Smooth muscle cell of the brain vasculature (primary cell): ENCODE measurements at places on chromosomes 13 and 19.

- DNase-seq: no peak
These were observed 1445.9 kb downstream of the PCDH9 start for GRCh38 chr13:65784088-65784816.

DNA sequence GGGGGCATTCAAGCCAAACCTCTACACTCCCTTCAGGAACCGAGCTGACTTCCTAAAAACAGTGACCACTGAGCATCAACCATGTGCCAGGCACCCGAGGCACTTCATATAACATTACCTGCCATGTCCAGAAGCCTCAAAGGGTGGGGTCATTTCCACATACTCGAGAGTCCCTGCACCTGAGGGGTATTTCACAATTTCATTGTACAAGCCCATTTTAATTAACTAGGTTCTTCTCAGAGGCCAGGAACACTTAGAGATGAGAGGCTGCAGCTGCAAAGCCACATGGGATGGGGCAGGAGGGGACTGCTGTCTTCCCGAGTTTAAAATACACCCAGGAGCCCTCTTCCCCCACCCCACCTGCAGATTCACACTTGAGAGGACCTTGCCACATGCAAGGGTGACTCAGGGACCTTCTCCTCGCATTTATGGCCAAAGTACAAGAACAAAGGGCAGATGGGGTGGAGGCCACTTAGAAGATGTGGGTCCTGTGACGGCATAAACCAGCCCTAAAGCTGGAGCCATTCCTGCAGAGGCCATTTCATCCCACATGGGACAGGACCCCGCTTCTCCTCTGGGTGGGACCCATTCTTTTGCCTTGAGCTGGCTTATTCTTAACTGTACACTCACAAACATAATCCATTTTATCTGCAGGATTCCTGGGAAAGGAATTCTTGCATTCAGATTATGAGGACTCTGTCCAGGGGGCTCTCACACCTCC lies 43.9 kb downstream of the RAB20 start:
- DNase-seq: no peak

GRCh38 chr19:8456064-8456463 lies 11.3 kb downstream of the HNRNPM start:
- no peak for DNase-seq

GRCh38 chr19:15265214-15265849 lies 33.1 kb upstream of the EPHX3 start:
- DNase-seq: no peak

DNA sequence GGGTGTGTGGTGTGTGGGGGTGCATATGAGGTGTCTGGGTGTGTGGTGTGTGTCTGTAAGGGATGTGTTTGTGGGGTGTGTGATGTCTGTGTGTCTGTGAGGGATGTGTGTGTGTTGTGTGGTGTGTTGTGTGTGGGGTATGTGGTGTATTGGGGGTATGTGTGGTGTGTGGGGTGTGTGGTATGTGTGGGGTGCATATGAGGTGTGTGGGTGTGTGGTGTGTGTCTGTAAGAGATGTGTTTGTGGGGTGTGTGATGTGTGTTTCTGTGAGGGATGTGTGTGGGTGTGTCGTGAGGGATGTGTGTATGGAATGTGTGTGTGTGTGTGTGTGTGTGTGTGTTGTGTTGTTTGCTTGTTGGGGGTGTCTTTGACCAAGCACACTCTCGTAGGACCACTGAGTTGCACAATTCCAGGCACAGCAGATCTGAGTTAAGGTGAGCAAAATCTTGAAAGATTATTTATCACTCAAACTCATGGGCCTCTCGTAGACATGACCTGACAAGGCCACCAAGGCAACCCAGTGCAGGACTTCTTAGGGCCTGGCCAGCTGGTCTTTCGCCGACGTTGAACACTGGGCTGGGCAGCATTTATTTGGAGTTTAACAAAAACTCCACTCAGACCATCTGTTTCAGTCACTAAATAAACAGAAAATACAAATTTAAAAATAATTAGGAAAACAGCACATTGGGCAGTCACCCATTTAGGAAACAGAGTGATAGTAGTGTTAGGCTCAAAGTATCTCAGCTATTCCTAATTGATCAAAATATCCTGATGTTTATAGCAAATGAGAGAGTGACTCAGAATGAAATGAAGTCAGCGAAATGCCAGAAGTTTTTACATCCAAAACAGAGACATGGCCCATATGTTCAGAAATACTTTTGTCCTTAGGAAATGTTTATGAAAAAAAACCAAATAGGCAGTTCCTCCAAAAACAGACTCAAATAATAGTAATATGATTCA lies 301.1 kb downstream of the FGF9 start:
- no peak for DNase-seq

DNA sequence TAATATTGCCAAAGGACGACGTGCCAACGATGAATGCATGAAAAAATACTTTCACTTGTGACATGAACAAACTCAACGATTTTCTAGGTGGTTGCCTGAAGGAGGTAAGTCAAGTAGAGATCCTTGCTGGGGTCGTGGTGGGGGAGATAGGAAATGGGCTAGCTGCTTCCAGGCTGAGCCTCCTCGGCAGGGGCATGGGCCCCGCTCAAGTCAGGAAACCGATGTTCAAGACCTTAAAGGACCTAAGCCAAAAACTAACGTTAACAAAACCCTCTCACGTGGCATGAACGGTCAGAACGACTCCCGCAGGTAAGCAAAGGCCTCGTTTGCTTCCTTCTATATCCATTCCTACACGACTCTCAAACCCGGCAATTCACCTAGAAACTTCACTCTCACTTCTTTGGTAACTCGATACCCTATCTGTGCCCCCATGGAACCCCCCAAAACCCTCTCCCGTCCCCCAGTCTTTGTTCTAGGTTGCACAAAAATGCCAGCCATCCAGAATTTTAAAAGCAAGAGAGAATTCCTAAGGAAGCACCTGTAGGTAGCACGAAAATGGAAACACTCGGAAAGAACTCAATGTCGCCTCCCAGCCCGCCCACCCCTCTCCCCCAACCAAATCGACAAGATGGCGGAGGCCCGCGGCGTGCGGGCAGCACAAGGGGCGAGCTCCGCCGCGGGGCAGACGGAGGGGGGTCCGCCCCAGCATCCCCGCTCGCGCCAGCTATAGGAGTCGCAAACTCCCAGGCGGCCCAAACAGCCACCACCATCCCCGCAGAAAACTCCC lies 13.6 kb downstream of the ACP4 start:
- DNase-seq: no peak

DNA sequence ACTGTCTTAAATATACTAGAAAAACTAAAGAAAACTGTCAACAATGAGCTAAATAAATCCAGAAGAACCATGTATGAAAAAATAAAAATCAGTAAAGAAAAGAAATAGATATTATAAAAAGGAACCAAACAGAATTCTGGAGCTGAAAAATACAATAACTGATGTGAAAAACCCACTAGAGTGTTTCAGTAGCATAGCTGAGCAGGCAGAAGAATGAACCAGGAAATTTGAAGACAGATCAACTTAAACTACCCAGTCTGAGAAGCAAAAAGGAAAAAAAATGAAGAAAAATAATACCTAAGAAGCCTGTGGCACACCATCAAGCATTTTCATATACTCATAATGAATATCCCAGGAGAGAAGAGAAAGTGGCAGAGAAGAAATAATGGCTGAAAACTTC lies 240.1 kb upstream of the RXFP2 start:
- DNase-seq: no peak

- DNase-seq: no peak
These were observed 813.4 kb downstream of the SLITRK6 start for GRCh38 chr13:84985860-84986259.

- no peak for DNase-seq
These were observed 1.5 kb downstream of the ONECUT3 start for GRCh38 chr19:1754636-1755466.

GRCh38 chr19:47886010-47886559 lies at the start of gene SULT2A1:
TSS of gene SULT2A1 (minus strand) at chr19:47886315. CDS start at chr19:47886257, 58 bp downstream.
- DNase-seq: no peak

DNA sequence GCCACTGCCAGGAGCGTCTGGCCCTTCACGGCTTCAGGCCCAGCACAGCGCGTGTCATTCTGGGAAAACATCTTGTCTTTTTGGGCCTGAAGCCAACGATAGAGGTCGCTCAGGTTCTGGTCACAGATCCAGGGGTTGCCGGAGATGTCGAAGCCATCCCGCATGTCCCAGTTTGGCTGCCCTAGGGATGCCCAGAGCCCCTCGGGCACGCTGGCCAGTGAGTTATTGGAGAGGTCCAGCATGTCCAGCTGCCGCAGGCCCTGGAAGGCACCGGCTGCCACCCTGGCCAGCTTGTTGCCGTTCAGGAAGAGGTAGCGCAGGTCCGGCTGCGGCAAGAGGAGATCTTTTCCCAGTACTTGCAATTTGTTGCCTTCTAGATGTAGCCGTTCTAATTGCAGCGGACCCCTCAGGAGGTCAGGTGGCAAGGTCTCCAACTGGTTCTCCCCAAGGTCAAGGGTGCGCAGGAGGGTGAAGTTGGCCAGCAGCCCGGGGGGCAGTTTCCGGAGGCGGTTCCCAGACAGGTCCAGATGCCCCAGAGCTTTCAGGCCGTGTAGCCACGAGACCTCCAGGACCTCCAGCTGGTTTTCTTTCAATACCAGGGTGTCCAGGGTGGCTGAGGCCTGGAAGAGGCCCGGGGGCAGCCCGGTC lies 1.8 kb downstream of the LRG1 start:
- no peak for DNase-seq

GRCh38 chr19:14369399-14370168 lies 11.7 kb upstream of the ADGRE5 start:
- DNase-seq: no peak

DNA sequence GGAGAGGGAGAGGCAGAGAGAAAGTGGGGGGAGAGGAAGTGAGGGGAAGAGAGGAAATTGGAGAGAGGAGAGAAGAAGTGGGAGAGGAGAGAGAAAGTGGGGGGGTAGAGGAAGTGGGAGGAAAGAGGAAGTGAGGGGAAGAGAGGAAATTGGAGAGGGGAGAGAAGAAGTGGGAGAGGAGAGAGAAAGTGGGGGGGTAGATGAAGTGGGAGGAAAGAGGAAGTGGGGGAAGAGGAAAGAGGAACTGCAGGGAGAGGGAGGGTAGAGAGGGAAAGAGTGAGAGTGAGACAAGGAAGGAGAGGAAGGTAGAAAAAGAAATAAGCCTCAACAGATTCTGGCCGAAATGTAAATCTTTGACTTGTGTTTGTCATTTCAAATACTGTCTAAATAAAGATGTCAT lies 146.6 kb downstream of the KLF12 start:
- DNase-seq: no peak

GRCh38 chr19:38307597-38307996 lies 3.5 kb downstream of the C19orf33 start:
- no peak for DNase-seq

GRCh38 chr13:52947921-52948373 lies 80.7 kb upstream of the OLFM4 start:
- no peak for DNase-seq

- DNase-seq: no peak
These were observed 19.3 kb upstream of the CEACAM20 start for GRCh38 chr19:44548736-44549135.

DNA sequence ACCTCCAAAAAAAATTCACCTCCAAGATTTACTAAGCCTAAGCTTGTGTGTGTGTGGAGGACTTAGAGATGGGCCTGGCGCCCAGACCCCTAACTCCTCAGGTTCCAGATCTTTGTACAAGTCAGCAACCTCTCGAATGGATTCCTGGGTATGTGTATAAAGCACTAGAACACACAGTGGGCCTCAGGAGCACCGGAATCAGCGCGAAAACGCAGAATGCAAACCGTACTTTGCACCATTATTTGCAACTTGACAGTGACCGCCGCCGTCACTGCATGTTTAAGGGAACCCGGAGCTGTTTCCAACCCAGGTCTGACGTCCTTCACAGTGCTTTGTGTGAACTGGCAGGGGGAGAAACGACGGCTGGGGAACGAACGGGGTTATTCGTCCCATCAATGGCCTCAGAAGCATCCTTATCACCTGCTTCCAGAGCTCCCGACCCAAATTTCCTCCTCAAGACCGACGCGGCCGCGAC lies 688 bp downstream of the ZNF606 start:
- no peak for DNase-seq

DNA sequence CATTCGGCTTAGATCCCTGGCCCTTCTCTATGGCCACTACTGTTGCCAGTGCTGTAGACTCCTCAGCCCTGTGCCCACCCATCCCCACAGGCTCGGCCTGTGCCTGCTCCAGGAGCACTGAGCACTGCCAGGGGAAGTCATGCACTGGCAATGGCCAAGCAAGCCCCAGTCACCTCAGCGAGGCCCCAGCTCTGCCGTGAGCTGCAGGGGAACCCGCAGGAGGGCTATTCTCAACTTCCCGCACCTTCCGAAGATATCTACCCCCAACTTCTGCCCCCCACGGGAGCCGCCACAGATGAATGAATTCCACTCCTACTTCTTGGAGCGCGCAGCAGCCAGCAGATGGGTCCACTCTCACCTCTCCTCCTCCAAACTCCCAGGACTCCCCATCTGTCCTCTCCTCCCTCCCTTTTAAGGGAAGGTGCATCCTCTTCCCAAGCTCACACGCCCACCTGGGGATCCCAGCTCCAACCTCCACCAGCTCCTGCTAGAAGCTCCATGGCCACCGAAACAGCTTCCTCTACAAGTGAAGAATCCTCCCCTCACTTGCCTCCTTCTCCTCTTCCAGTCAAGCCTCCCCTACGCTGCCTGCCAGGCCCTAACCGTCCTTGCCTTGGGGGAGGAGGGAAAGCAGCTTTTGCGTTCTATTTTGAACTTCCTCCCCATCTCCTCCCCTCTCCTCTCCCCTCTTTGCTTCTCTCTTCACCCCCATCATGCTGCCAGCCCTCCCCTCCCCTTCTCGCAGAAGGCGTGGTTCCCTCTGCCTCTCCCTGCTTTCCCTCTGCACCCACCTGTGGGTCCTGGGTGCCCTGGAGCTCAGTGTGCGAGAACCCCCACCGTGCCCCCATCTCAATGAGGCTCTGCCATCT lies 52.2 kb downstream of the PEPD start:
- DNase-seq: no peak

GRCh38 chr13:44048326-44048725 lies 168.6 kb downstream of the LACC1 start:
- no peak for DNase-seq

DNA sequence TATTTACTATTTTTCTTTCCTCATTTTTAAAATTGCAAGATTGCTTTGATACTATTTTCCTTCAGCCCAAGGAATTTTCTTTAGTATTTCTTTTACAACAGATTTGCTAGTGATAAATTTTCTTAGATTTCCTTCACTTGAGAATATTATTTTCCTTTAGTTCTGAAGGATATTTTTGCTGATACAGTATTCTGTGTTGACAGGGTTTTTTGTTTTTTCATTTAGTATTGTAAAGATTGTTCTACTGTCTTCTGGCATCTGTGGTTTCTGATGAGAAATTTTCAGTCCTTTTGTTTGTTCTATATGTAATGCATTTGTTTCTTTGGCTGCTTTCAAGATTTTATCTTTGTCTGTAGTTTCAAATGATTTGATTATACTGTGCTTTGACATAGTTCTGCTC lies 20.7 kb downstream of the RAP2A start:
- no peak for DNase-seq

DNA sequence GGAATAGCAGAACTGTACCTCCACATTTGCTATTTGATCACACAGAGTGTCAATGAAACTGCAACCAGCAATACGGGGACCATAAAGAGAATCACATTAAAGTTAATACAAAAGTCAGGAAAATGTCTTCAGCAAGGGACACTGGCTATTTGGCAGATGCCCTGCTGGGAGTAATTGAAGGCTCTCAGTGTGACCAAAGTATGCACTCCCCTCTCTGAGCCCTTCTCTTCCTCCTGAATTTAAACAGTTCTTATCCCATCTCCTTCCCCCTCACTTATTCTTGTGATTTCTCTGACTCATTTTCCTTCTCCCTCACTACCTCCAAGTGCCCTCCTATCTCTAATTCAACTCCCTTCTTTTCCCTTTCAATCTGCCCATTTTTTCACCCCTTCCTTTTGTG lies 117.7 kb downstream of the ENOX1 start:
- no peak for DNase-seq
